AG04449 (cell line): ENCODE measurements at places on chromosomes 3 and 15.

DNA sequence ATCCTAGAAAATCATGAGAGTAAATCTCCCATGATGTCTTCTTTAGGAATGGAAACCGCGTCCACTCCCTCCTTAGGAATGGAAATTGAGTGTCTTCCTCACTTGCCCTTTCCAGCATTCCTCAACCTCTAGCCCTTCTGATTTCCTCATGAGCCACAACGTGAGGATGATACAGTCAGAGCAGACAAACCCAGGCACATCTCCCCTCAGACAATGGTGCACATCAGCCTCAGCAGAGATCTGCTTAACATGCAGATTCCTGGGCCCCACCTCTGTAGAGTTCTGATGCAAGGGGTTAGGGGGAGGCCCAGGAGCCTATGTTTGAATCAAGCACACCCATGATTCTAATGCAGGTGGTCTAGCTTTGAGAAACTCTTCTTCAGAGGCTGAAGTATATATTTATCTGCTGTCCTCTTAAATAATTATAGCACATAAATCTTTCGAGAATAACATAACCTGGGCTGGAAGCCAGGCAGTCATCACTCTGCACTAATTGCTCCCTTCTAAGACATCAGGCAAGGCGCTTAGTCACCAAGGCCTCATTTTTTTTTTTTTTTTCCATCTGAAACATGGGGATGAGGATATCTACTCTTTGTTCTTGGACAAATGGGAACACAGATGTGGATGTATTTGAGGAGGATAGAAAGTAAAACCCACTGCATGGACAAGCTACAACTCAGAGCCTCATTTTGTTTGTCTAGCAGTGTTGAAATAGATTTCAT is 81.7 kb downstream of the PRICKLE2 start:
- no peak for DNase-seq

DNA sequence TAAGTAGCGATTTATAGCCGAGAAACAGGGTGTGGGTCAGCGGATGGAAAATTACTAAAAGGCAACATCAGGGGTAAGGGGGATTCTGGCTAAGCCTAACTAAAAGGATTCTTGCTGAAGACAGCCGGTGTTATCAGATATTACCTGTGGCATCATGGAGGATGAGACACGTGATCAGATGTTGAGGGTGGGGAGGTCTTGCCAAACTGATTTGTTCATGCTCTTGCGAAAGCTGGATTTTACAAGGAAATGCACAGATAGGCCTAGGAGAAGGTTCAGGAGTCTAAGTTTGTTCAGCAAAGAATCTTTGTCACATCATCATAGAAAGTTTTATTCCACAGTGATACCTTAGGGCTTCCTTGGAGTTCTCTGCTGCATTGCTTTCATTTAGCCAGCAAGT is 396.8 kb upstream of the TBL1XR1 start:
- no peak for DNase-seq

DNA sequence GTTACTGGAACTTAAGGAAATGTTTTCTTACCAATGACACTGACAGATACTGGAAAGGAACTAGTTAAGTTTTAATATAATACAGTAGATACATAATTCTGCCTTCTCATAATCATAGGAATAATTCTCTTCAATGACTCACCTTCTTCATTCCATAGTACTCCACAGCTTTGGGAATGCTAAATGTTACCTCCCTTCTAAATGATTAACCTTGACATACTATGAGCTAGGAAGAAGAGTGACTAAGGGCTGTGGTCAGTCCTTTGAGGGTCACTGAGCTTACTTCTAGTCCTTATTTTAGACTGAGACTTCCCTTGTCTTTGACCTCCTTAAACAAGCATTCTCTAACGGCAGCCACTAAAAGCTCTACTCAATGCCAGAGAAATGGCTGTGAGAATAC is 69.6 kb upstream of the PPIB start:
- no peak for DNase-seq

- DNase-seq, result no peak
These were observed 60.4 kb upstream of the SLC2A2 start for GRCh38 chr3:171086914-171087313.

DNA sequence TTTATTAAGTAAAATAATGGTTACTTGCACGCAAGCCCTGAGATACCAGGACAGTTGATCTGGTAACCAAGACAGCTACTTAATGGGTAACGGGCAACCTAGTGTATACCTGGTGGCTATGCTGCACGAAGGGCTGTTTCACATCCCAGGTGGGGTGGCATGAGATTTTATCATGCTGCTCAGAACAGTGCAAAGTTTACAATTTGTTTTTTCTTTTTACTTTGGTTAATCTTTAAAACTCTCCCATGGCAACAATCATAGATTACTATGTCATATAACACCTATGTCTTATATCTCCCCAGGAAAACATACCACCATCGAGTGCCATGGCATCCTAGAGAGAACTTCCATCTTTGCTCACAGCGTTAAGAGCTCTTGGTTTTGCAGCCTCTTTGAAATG is 32.2 kb upstream of the SLC28A1 start:
- no peak for DNase-seq

DNA sequence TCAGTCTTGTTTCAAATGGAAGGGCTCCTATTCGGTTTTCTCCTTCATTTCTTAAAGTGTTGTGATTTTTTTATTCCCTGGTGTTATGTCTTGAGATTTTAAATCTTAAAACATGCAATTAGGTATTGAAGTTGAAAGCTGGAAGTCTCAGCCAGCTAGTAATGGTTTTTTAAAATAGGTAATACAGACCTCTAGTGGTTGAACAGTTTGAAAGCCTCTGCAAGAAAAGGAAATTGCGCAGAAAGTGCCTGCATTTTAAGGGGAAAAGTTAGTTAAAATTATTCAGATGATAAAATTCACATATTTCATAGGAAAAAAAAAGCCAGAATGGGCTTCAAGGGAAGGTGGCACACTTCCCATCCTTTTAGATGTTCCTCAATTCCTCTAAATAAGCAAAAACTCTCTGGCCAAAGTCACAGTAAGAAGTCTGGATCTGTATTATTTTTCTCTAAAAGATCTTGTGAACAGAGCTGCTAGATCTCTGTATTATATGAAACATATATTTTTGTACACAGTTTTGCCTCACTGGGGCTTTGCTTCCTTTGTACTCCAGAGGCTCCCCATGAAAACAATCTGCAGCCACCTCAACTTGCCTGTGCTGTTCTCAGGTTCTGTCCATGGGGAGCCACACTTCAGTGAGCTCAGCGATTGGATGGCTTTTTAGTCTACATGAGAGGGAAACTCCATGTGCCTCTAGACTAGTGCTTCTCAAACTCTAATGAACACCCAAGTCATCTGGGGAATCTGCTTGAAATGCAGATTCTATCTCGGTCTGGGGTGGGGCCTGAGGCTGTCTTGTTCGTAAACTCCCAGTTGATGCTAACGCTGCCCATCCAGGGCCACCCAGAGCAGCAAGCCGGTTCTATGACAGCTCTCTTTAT is 21.5 kb downstream of the AGTR1 start:
- no peak for DNase-seq

DNA sequence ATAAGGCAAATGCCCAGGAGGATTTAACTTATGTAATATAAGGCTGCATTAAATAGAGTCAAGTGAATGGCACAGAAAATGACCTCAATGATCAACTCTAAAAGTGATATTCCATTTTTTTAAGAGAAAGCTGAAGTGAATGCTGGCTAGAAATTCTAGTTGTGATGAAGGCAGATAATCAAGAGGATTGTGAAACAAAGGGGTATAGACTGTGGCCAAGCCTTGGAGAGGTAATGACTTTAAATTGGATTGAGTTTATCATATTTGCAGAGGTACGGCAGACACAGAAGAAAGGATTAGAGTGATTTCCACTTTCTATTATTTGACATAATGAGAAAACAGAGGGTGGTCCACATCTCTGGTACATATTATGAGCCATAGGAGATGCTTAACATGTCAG is 269.2 kb downstream of the MECOM start:
- DNase-seq, result no peak

DNA sequence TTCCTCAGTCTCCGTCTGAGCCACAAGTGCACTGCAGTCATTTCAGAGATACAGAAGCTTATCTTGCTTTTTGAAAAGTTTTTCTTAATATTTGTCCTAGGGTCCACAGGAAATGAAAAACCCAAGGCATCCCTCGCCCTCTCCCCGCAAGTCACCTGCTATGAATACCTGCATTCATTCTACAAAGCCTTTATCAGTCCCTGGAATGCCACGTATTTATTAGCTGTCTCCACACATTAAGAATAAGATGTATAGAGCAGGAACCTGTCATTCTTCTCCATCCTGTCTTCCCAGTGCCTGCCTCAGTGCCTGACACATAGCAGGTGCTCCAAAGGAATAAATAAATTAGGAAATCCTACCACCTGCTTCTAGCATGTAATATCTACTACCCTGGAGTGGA is 73.3 kb upstream of the ICE2 start:
- DNase-seq, result no peak

GRCh38 chr15:85404918-85405866 is 24.8 kb downstream of the AKAP13 start:
- DNase-seq, result no peak

GRCh38 chr3:184372296-184372821 is 5.6 kb downstream of the THPO start:
- no peak for DNase-seq

DNA sequence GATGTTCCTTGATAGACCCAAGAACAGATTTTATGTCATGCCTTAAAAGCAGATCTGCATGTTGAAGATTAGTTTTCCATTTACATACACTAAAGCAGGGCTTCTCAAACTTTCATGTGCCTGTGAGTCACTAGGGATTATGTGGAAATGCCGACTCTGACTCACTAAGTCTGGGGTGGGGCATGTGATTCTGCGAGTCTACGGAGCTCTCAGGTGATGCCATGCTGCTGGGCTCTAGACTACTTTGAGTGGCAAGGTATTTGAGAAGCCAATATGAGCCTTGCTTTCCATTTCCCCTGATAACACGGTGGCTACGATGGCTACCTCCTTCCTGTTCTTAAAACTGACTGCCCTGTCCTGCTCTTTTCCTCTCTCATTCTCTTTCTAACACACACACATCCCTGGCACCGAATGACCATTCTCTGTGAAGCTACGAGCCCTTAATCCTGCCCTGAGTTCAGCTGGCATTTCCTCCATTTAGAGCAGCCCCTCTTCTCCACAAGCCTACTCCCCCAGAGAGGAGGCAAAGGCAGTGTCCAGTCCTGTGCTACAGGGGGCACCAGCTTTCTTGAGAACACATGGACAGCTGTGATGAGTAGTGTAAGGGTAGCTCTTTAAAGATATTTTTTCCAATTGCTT is 39.7 kb upstream of the PYGO1 start:
- peak; percentile 55 for DNase-seq

- no peak for DNase-seq
These were observed 222.3 kb upstream of the THBS1 start for GRCh38 chr15:39358441-39359041.

- DNase-seq, result no peak
These were observed 115.0 kb downstream of the BDH1 start for GRCh38 chr3:197440717-197441303.

GRCh38 chr3:4320096-4320911 is 17.1 kb downstream of the SETMAR start:
- DNase-seq, result no peak

GRCh38 chr15:76217029-76217881 is 94.0 kb downstream of the ETFA start:
- peak; percentile 3 for DNase-seq

- DNase-seq, result no peak
These were observed 142.4 kb upstream of the TMC3 start for GRCh38 chr15:81516461-81516860.

DNA sequence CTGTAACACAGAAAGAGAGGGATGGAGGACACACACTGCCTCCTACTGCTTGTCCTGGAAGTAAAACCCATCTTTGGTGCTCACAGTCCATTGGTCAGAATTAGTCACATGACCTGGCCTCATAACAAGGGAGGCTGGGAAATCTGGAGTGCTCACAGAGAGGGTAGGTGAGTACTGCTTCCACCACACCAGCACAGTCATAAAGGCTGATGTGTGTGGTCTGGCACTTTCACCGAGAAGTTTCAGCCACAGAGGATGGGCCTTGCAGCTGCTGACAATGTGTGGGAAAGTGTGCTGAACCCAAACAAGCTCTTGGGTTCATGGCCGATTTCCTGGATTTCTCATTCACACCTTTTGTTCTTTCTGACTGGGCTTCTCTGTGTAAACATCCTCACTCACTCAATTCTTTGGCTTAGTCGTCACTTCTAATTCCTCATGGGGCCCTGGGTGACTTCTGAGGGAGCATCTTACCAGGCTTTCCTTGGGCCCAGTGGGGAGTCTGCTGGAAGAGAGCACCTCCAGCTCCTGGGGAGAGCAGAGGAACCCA is 100.7 kb downstream of the ASB7 start:
- DNase-seq, result no peak

- no peak for DNase-seq
These were observed 313.2 kb upstream of the THBS1 start for GRCh38 chr15:39267685-39268084.

GRCh38 chr15:70348226-70348543 is 250.5 kb upstream of the TLE3 start:
- DNase-seq, result no peak

- no peak for DNase-seq
These were observed 112.2 kb upstream of the PLXNA1 start for GRCh38 chr3:126870608-126871210.
